ENCODE measurements at places on chromosomes 16 and 17. TPM values are rescaled to one million over a fixed set of nuclear protein-coding genes. Genes with fewer than 3 reads are reported as not detected.

Gene PIK3R5
- polyA plus RNA-seq, result not detected

Gene C17orf113
- polyA plus RNA-seq, result 0.44 TPM

Gene TMEM94
- 68.0 TPM for polyA plus RNA-seq

Gene ACSM5
- not detected for polyA plus RNA-seq

Gene IRX5
- polyA plus RNA-seq, result 1.4 TPM

Gene SKAP1
- not detected for polyA plus RNA-seq

Gene OTOP2
- not detected for polyA plus RNA-seq

Gene RAMP2
- 2.5 TPM for polyA plus RNA-seq

Gene BPTF
- polyA plus RNA-seq, result 61.4 TPM

Gene TMEM235
- polyA plus RNA-seq, result not detected

Gene KCNJ16
- not detected for polyA plus RNA-seq

Gene MMP2
- 963 TPM for polyA plus RNA-seq

Gene DNASE1L2
- 2.5 TPM for polyA plus RNA-seq

- DNase-seq, result no peak
These were observed 28.1 kb downstream of the EMP2 start for GRCh38 chr16:10552281-10552680.

GRCh38 chr17:17084941-17085340 is 42.7 kb downstream of the MPRIP start:
- no peak for DNase-seq

- no peak for DNase-seq
These were observed 11.8 kb downstream of the HASPIN start for GRCh38 chr17:3735515-3735914.

- no peak for DNase-seq
These were observed 59.3 kb upstream of the MRTFB start for GRCh38 chr16:14011846-14012245.

DNA sequence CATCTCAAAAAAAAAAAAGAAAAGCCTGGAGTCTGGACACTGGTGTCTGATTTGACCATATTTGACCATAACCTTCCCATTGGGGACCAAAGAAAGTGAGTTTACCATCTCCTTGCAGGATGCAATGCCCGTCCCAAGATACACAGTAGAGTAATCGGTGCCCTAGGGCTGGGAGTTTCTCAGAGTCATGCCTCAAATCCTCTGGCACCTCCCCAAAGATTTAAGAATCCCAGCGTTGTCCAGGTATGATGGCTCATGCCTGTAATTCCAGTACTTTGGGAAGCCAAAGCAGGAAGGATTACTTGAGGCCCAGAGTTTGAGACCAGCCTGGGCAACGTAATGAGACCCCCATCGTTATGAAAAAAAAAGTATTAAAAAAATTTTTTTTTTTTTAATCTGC is 5.0 kb downstream of the PITPNM3 start:
- DNase-seq, result no peak

GRCh38 chr17:73293480-73293911 is 18.3 kb downstream of the CDC42EP4 start:
- peak; percentile 22 for DNase-seq

- DNase-seq, result no peak
These were observed 7.4 kb downstream of the ARRB2 start for GRCh38 chr17:4717791-4718190.

DNA sequence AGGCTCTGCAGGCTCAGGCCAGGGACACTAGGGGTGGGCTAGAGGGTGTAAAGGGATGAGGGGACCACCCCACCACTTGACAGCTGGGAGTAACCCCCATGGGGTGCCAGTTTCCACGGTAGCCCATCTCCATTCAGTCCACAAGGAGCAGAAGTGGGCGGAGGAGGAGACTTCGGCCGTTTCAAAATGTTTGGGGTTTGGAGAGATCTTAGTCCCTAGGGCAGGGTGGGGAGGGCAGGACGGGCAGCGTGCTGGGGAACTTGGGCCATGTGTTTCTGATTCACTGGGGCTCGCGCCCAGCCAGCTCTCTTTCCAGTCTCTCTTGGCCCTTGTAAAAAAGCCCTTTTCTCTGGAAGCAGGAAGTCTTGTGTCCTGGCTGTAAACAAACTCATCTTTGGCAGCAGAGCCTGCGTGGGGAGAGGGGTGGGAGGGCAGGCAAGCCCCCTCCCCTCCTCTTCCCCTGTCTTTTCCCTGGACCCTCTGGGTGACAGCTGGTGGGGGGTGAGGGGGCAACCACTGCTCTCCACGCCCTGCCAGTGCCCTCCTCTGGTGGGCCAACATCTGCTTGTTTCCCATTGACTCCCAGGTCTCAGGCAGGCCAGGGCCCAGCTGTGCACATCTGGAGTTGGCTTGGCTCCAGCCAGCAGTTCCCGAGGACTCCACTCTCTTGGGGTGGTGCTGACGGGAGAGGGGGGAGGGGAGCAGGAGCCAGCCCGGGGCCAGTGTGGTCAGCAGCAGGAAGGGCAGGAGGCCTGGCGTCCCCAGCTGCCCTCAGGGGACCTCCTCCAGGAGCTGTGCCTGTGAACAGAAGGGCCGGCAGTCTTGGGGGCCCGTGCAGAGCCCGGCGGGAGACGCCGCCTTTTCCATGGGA is 8.1 kb downstream of the CYGB start:
- DNase-seq, result peak; percentile 92

GRCh38 chr17:49748791-49749190 is 15.1 kb downstream of the FAM117A start:
- DNase-seq, result no peak

GRCh38 chr17:74432424-74432690 is 469 bp downstream of the GPRC5C start:
- peak; percentile 79 for DNase-seq

GRCh38 chr16:3589441-3589921 is 12.3 kb upstream of the NLRC3 start:
- DNase-seq, result no peak

DNA sequence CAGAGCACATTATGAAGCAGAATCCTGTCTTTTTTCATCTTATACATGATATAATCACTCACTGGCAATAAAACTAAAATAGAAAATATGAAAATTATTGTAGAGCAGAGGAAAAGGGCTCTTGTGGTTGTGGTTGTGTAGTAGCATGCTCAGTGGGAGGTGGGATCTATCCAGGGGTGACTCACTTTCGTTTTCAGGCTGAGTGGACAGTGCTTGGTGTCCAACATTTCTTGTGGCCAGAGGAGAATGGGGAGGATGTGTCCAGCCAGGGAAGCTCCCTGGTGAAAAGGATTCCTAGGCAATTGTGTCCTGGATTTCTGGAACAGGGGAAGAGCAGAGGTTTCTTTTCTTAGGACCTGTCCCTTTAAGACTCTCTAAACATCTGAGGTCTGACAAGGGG is 31.9 kb upstream of the CPHXL start:
- DNase-seq, result no peak

GRCh38 chr16:79847101-79847500 is 246.6 kb upstream of the MAF start:
- DNase-seq, result no peak

DNA sequence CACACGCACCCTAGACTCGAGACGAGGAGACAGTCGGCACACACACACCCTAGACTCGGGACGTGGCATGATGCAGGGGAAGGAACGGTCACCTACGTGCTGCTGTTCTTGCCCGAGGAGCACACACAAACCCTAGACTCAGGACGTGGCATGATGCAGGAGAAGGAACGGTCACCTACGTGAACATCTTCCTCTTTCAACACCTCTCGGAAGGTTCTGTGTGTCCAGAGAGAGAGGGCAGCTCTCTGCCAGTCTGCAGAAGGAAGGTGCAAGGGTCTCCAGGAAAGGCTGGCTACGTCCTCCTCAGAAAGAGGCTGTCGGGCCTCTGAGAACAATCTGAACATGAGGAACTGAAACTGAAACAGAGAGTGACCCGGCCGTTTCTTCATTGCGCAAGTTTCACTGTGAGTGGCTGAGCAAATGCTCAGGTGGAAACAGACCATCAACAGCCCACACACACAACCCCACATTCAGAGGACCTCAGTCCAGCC is 43.4 kb downstream of the ZNF276 start:
- DNase-seq, result no peak

GRCh38 chr17:5260542-5260941 is 21.5 kb upstream of the RABEP1 start:
- no peak for DNase-seq

GRCh38 chr17:80416940-80417293 is 1.9 kb downstream of the ENDOV start:
- no peak for DNase-seq

GRCh38 chr17:47621293-47622179 is 28.2 kb upstream of the KPNB1 start:
- DNase-seq, result no peak

DNA sequence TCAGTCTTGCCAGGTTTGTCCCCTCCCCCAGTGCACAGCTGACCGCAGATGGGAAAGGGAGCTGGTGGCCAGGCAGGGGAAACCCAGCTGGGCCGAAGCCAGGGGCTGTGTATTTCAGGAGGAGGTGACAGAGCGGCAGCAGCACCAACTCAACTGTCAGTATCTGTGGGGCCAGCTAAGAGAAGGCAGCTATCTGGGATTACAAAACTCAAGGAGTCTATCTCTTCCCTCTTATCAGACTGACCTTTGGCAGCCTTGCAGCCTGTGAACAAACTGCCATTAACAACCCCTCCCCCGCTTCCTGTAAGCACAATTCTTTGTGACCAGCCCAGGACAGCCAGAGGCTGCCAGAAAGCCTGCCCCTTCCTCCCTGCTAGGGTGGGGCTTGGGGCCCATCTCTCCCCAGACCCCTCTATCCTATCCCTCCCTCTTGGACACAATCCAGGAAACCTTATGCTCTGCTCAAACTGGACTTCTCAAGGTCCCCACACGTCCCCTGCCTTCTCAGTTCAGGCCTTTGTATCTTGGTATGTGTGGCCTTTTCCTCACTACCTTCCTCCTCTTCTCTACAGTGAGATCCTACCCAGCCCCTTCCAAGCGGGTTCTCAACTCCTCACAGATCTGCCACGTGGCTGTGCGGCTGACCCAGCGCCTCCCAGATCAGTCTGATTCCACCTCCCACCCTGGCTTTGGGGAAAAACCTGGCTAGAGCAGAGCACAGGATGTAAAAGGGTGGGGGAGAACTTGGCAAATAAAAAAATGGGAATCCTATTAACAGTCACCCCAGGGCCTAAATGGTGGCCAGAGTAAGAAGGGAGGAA is 10.5 kb downstream of the ST3GAL2 start:
- peak; percentile 85 for DNase-seq

DNA sequence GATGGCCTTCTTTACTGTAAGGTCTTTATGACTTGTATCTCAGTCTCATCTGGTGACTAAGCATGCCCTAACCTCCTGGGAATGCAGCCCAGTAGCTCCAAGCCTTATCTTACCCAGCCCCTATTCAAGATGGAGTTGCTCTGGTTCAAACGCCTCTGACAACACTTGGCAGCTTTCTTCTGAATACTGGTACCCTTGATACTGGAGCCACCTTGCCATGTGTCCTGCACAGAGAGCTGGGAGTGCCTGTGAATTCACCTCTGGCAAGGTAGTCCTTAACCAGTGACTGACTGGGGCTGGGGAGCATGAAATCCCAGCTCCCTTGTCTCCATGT is 17.2 kb downstream of the NUDT7 start:
- DNase-seq, result no peak

- no peak for DNase-seq
These were observed 92.4 kb downstream of the HAPSTR1 start for GRCh38 chr16:9183682-9184353.

DNA sequence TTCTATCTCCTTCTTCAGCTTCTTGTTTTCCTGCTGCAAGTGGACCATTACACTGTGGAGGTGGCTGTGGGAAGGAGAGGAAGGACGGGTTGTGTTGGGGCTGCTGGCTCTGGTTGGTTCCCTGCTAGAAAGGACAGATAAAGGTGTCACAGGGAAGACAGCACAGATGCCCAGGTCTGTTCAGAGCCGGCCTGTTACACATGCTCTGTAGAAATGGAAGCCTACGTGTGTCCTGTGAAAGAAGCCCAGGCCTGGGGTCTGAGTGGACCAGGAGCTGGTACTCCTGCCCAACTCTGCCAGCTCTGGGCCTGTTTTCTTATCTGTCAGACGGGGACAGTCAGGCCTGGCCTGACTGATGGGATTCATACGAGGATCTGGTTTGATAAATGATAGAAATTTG is 26.4 kb downstream of the DHX38 start:
- no peak for DNase-seq

- DNase-seq, result peak; percentile 15
These were observed 73.3 kb upstream of the IRX6 start for GRCh38 chr16:55250701-55251100.

- DNase-seq, result no peak
These were observed 3.0 kb downstream of the ALKBH5 start for GRCh38 chr17:18186627-18186982.

- no peak for DNase-seq
These were observed 179.8 kb downstream of the KATNIP start for GRCh38 chr16:27729516-27730304.

DNA sequence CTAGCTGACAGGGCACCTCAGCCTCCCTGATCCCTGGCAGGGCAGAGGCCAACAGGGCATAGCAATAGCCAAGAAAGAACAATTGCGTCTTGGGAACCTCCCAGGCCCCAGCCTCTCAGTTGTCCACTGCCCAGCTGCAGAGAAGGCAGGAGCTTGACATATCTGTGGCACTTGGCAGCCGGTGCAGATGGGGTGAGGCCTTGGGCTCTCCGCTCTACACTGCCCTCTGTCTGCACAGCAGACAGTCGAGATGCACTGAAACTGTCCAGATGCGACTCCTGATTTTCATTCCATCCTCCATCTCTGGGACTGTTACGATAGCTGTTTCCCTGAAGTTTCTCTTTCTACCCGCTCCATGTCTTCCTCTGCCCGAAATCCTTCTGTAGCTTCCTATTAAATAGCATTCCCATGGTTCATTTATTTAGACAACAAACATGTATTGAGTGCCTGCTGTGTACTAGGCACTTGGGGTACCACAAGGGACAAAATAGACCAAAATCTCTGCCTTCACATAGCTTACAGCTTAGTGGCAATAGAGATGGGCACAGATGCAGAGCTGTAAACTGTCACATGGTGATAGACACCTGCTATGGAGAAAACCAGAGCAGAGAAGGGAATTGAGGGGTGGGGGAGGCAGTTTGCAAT is 3.3 kb downstream of the POLR3E start:
- peak; percentile 76 for DNase-seq

Measured in SK-N-SH (cell line).